ENCODE measurements at places on chromosomes 12 and 14. TPM values are rescaled to one million over a fixed set of nuclear protein-coding genes. Genes with fewer than 3 reads are reported as not detected.

DNA sequence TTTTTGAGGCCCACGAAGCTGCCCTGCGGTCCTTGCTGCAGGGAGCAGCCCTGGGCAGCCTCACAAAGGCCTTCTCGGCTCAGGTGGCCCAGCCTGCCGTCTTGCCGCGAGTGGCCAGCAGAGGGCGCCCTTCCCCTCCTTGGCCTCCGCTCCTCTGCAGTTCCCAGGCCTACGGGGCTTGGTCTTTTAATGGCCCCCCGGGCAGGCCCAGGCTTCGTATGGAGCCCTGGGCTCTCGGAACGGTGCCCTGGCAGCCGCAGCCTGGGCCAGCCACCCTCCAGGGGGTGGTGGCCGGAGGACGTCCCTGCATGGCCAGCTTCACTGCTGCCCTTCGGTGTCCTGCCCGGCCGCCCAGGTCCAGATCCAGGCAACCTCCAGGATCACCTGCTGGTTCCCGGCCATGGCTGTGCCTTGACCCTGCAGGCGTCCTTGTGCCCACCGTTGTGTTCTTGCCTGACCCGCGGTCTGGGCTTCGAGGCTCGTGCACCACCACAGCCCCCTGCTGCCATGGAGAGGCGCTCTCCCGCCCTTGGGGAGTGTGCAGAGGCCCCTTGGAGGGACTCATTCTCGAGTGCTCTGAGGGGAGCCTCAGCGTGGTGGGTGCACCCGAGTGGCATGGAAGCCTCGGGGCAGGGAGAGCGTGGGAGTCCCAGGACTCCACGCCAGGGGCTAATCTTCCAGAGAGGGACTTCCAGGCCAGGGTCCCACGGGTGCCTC lies 9.4 kb downstream of the ASPG start:
- peak; percentile 94 for DNase-seq

Gene TSPAN11
- 19.7 TPM for total RNA-seq

DNA sequence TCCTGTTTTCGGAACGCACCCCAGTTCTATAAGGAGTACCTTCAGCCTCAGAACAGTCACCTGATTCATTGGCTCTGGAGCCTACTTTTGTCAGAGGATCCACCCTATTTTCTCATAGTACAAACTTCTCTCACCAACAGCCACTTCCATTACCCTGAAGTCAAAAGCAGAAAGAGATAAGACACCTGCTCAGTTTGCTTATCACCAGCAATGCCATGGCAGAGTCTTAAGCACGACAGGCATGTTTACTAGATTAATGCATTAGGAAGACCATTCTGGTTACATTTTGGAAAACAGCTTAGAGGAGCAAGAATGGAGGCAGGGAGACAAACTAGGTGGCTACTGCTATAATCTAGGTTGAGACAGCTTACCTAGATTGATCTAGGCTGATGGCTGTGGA lies 67.7 kb downstream of the GXYLT1 start:
- DNase-seq = no peak

Gene ISM2
- total RNA-seq = 0.24 TPM

DNA sequence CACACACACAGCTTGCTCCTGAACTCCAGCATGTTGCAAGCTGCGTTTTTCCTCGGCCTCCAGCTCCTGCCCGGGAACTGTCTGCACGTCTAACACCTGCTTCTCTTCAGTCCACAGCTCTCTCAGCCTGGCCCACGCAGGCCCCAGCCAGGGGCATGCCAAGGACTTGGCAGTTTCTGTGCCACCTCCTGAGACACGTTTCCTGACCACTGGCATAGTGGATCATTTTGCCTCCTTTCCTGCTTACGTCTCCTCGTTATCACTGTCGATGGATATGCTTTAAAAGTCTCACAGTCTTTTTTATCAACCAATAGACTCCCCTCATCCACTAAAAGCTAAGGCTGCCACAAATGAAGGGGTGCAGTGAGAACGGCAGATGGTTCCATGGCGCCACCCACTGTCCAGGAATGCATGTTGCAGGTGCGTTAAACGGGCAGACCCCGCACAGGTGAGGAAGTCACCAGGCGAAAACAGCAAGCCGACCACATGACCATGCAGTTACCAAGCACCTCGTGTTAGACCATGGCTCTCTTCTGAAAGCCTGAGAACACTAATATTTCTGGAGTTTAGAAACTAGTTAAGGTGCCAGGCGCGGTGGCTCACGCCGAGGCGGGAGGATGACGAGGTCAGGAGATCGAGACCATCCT lies 14.7 kb upstream of the TEAD4 start:
- no peak for DNase-seq

Gene ADCK1
- 13.2 TPM for total RNA-seq

GRCh38 chr14:36394593-36394992 lies 74.2 kb upstream of the MBIP start:
- no peak for DNase-seq

- DNase-seq = no peak
Measured at GRCh38 chr12:68364328-68364727, 32.2 kb upstream of the MDM1 start.

- DNase-seq = no peak
Measured at GRCh38 chr14:72610096-72610830, 283.6 kb downstream of the DPF3 start.

DNA sequence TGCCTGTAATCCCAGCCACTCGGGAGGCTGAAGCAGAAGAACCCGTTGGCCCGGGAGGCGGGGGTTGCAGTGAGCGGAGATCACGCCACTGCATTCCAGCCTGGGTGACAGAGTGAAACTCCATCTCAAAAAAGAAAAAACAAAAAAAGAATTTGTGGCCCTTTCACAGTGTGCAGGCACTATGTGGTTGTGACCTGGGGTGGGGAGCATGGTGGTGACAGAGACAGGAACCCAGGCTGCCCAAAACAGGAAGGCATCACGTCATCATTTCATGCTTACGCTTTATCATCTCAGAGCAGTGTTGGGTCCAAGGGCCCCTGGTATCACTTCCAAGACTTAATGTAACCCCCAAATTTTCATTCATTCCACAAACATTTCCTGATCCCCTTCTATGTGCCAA lies 175.7 kb upstream of the GSC start:
- no peak for DNase-seq

Gene KIF5A
- 0.59 TPM for total RNA-seq

GRCh38 chr12:110199339-110200123 lies 75.4 kb downstream of the IFT81 start:
- no peak for DNase-seq

Gene CMTM5
- not detected for total RNA-seq

DNA sequence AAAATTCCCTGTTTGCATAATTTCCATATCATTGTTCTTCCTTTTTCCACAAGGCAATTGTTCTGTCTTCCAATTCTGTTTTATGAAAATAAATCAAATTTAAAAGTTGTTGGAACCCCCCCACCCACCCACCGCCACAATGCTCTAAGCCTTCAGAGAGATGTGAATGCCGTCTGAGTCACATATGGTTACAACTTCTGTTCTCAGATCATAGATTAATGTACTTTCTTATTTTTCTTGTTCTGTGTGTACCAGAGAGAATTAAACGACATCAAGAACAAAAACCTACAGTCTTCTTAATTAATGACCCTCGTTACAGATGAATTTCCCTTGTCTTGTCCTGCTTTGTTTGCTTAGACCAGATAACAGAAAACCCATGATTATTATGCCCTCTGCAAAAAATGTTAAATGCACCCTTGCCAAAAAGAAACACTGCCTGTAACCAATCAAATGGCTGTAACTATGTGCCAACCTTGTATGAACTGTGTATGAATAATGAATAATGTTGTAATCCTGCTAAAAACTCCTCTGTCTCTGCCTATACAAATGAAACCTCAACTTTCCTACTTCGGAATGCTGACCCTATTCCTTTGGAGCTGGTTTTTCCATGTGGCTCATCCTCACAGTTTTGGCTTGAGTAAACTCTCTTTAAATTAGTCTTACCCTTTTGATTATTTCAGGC lies 14.0 kb downstream of the OR6S1 start:
- DNase-seq = no peak

Gene DNAI7
- 1.5 TPM for total RNA-seq

Gene AQP6
- total RNA-seq = 0.16 TPM

DNA sequence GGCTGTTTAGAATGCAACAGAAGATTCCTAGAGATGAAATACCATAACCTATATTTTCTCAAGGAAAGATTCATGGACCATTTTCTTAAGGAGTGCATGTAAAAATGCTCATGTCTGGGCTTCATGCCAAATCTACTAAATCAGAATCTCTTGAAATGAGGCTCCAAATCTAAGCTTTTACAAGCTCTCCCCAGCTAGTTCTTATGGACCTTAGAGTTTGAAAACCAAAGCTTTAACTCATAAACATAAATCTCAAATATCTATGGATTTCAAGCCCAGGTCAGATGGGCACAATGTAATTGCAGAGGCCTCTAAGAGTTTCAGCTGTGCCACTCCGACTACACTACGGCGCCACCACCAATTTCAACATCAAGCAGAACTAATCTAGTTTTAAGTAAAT lies 117.3 kb upstream of the CAND1 start:
- DNase-seq = no peak

GRCh38 chr12:24821691-24822090 lies 127.2 kb downstream of the BCAT1 start:
- no peak for DNase-seq

Gene GLIPR1L2
- 0.89 TPM for total RNA-seq

- no peak for DNase-seq
Measured at GRCh38 chr14:68627050-68627867, 165.6 kb downstream of the ZFP36L1 start.

- no peak for DNase-seq
Measured at GRCh38 chr12:57940052-57940914, 1.1 kb upstream of the ATP23 start.

All from mesothelial cell of epicardium (in vitro differentiated cells).